NCI-H510A treated with DMSO at 0.1 percent for 48 hours (cell line): ENCODE measurements at places on chromosomes 6 and 20.

- no peak for DNase-seq
Observed at GRCh38 chr20:32363492-32363891, 5.4 kb downstream of the ASXL1 start.

DNA sequence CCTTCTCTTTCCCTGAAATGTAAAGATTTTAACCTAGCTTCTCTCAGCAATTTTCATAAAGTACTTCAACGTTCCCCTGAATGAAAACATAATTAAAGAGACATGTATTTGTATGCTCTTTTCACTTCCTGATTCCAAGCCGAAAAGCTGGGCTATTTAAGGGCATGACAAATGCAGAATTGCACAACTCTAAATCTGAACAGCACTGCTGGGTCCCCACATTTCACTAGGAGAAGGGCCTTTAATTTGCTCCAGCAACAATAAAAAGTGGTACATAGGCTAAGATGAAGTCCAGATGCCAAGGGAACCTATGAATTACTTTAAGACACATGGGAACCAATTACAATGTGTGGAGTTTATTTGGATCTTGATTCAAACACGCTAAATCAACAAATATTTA, 42.0 kb downstream of the IRAK1BP1 start:
- no peak for DNase-seq

GRCh38 chr6:4543596-4543995, 232.6 kb upstream of the CDYL start:
- no peak for DNase-seq

- no peak for DNase-seq
Observed at GRCh38 chr6:113397236-113397635, 459.9 kb upstream of the MARCKS start.

DNA sequence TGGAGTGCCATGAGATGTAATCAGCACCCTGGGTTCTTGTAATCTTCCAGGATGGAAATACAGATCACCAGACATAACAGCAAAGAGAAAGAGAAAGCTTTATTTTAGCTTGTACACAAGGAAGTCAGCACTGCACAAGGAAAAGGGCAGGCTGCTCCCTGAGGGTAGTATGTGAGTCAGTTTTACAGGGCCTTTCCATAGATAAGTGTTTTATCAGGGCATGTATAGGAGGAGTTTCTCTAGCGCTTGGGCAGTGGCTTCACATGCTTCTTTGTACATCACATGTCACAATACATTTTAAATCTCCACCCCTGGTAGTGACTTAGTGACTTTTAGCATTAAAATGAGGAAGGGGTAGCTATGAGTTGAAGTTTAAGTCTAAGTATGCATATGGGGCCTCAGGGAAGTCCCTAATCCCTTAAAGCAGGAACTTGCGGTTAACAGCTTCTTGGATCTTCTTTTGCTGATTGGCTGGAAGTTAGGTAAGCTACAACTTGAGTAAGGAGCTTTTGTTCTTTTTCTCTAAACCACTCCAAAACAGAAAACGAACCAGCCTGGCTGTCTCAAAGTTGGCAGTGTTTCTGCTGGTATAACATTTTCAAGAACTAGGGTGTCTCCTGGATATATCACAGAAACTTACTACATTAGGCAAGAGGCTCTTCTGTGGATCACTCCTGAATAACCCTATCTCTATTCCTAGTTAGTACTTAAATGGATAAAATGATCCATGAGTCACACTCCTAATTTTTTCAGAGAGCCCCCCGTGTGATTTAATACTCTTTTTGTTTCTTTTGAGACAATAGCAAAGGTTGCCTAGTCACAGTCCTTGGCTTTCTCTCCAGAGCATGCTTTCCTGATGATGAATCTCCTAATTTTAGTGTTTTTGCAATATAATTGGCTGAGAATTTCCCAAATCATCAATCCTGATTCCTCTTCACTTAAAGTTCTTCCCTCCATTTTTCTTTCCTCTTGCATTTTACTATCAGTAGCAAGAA, 60.2 kb downstream of the MRAP2 start:
- no peak for DNase-seq

- DNase-seq, result no peak
Observed at GRCh38 chr6:149334201-149334600, 16.7 kb downstream of the TAB2 start.

GRCh38 chr20:39263076-39263475, 300.9 kb downstream of the DHX35 start:
- no peak for DNase-seq

DNA sequence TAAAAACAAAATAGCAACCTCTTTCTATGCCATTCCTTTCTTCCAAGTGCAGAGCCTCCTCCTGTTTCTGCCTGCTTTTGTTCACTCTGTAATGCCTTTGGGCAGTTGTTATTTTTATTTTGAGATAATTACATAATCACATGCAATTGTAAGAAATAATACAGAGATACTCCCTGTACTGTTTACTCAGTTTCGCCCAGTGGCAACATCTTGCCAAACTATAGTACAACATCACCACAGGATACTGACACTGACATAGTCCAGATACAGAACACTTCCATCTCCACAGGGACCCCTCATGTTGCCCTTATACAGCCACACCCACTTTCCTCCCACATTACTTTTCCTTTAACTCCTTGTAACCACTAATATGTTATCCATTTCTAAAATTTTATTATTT, 59.7 kb downstream of the BANF2 start:
- DNase-seq, result no peak

DNA sequence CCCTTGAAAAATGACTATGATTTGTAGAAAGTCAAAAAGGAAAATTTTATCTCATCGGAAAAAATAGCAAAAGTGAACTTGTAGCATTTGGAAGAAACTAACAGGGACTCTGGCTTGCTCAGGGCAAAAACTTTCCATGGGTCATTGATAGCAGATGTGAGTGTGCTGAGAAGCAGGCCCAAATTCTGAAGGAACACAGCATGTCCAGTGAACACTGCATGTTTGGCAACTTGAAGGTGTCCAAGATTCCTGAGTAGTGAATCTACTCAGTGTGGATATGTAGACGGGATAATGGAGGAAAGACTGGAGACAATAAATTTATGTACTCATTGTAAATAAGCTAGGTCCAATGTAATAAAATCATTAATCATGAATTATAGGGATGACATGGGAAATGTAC, 8.2 kb downstream of the SLC17A2 start:
- DNase-seq, result no peak

DNA sequence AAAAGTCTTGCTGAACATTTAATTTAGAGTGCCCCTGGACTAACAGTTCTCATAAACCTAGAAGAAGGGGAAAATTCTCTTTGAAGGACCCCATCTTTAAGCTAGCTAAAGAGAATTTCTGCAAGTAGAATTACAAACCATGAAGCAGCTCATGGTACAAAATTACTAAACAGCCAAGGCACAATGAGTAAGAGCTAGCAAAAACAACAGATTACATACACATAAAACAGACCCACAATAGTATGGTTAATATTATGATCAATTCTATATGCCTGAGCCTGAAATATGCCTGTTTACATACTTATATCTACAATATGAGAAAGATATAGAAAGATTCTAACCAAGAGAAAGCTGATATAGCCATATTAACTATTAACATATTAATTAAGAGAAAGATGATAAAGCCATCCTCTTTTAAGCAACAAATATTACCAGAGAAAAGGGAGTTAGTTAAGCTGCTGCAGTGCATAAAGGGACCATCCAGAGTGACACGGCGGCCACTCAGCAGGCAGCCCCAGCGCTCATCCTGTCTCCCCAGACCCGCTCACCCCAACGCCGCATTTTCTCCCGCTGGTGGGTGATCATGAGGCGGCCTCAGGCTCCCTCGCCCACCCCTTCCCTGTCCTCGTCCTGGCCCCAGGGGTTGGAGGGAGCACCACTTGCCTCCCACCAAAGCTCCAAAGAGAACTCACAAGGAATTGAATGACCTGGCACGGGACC, 98.4 kb upstream of the CARMIL1 start:
- no peak for DNase-seq

GRCh38 chr6:100626721-100627120, 162.0 kb upstream of the SIM1 start:
- DNase-seq, result no peak

DNA sequence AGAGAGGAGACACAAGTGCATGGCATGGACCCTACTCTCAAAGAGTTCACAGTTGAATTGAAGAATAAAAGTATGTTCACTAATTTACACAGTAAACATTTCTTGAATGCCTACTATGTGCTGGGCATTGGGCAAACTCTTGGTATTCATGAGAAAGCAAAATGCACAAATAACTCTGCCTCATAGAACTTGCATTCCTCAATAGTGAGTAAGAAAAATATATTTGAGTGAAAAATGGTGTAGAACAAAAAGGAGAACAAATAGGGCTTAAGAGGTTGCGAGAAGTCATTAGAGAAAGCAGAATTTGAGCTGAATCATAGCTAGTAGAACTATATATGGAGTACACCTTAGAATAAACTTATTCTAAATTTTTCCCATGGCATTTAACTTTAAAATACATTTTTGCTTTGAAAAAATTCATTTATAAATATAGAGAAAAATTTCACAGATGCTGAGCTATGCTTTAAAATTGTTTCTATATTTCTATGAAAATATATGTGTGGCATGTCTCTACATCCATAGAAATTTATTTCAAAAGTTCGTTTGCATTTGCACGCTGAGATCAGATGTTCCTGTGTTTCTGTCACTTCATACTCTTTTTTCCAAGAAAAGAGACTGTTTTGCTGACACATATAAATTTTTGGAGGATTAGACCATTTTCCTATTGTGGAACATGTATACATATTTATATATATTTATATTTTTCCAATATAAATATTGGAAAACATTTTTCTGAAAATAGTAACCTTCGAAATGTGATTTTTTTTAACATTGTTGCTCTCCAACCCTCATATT, 236.1 kb downstream of the KCNQ5 start:
- no peak for DNase-seq

DNA sequence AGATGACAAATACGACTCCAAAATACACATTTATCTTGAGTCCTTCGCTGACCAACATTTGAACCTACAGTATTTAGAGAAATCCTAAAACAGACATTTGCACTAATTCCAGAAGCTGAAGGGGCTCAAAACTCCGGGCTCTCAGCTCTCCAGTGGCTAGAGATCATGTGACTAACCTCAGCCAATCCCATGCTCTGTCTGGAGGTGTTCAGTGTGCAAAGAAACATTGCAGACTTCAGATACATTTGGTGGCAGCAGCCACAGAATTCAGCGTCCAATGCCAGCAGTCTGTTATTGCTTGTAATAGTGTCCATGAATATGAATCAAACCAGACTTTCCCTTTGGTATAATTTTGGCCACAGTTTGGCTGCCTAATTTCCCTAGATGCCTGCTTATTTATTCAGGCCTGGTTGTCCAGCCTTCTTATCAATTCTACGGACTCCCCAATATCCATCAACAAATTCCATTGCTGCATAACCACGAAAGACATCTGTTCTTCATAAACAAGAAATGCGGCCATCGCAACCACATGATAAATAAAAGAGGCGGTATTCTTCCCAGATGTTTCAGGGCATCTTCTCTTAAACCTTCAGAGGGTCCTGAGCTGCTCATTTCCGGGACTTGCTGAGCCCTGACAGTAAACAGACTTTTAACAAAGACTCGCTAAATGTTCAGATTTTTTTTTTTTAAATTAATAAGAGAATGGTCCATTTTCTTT, 14.5 kb upstream of the CYP24A1 start:
- no peak for DNase-seq
